Pancreas (tissue), 10 donors: ENCODE measurements at places on chromosomes 3 and 15. TPM values are rescaled to one million over a fixed set of nuclear protein-coding genes. Genes with fewer than 3 reads are reported as not detected.

The C3orf62 gene
- 7.2 TPM for polyA plus RNA-seq

The PPIB gene
- 432 TPM for polyA plus RNA-seq

The TMEM212 gene
- not detected for polyA plus RNA-seq

The RARB gene
- polyA plus RNA-seq, result 0.85 TPM

The SCAMP2 gene
- polyA plus RNA-seq, result 21.4 TPM

The COMMD2 gene
- 4.4 TPM for polyA plus RNA-seq

The WNT5A gene
- polyA plus RNA-seq, result 1.3 TPM

The CRYGS gene
- polyA plus RNA-seq, result 11.0 TPM

The GABRB3 gene
- 1.3 TPM for polyA plus RNA-seq

The ACOX2 gene
- 7.9 TPM for polyA plus RNA-seq

The HOMER2 gene
- polyA plus RNA-seq, result 76.8 TPM

- no peak for DNase-seq
Measured at GRCh38 chr3:100368441-100368840, 32.4 kb downstream of the TOMM70 start.

DNA sequence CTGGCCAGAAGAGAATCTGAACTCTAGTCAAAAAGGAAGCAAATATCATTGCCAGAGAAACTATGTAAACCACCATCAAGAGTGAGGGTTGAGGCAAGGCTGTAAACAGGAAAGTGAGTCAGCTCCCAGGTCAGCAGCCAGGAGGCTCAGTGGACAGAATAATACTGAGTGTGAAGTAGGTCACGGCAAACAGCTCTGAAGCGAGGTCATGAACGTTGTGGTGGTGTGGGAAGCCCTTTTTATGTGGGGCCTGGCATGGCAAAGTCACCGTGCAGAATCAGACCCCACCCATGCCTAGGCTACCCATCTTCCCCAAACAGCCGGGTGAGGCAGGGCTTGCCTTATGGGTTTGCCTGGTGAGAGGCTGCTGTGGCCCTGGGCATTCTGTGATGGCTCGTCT is 43.9 kb downstream of the THBS1 start:
- peak; percentile 33 for DNase-seq

DNA sequence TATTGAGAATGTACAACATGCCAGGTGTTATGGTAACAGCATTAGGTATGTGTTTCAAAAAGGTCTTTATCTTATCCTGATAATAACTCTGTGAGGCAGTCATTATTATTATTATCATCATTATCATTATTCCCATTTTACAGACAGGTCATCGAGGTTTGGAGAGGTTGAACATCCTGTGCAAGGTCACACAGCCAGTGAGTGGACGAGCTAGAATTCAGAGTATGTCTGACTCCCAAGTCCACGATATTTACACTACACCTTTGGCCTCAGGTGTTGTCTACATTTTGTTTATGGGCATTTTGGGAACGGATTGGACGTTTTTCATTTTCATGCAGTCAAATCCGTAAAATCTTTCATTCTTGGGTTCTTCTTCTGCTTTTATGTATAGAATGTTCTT is 24.0 kb downstream of the GLDN start:
- DNase-seq, result no peak

- DNase-seq, result no peak
Measured at GRCh38 chr3:35438101-35438500, 201.2 kb upstream of the ARPP21 start.

DNA sequence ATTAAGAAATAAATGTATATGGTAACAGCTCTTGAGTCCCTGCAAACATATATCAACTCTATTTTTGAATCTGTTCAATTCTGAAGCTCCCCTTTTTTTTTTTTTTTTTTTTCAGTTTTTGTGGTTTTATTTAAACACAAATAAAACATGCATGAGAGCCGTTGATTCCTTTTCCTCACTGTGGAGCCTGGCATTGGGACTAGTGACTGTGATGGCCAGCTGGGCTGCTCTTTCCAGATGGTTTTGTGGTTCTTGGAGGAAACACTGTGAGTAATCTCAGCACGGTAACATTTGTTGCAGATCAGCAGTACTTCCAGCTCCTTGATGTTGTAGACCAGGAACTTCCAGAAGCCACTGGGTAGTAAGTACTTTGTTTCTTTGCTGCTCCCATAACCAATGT is 15.9 kb downstream of the EMC7 start:
- no peak for DNase-seq

GRCh38 chr3:34924961-34925360 is 714.4 kb upstream of the ARPP21 start:
- DNase-seq, result no peak

GRCh38 chr3:16601537-16602005 is 3.7 kb downstream of the DAZL start:
- no peak for DNase-seq

DNA sequence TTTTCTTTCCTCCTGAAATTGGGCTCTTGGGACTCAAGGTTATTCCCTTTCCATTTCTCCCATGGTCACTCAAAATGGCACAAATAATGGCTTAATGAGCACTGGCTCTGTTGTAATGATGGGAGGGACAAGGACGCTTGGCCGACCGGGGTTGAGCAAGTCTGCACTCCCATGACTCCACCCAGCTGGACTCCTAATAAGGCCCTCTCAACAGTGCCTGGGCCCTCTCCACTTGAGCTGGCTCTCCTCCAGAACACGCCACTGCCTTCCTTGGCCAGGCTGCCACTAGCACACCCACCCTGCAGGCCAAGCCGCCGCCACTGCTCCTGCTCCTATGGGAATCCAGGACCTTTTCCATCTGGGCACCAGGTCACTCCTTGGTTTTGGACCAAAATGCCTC is 42.3 kb downstream of the ADCY5 start:
- peak; percentile 54 for DNase-seq

DNA sequence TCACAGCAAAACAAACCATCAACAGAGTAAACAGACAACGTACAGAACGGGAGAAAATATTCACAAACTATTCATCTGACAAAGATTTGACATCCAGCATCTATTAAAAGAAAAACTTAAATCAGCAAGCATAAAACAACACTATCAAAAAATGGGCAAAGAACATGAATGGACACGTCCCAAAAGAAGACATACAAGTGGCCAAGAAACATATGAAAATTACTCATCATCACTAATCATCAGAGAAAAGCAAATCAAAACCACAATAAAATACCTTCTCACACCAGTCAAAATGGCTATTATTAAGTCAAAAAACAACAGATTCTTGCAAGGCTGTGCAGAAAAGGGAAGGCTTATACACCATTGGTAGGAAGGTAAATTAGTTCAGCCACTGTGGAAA is 13.7 kb upstream of the SERPINI2 start:
- DNase-seq, result no peak

DNA sequence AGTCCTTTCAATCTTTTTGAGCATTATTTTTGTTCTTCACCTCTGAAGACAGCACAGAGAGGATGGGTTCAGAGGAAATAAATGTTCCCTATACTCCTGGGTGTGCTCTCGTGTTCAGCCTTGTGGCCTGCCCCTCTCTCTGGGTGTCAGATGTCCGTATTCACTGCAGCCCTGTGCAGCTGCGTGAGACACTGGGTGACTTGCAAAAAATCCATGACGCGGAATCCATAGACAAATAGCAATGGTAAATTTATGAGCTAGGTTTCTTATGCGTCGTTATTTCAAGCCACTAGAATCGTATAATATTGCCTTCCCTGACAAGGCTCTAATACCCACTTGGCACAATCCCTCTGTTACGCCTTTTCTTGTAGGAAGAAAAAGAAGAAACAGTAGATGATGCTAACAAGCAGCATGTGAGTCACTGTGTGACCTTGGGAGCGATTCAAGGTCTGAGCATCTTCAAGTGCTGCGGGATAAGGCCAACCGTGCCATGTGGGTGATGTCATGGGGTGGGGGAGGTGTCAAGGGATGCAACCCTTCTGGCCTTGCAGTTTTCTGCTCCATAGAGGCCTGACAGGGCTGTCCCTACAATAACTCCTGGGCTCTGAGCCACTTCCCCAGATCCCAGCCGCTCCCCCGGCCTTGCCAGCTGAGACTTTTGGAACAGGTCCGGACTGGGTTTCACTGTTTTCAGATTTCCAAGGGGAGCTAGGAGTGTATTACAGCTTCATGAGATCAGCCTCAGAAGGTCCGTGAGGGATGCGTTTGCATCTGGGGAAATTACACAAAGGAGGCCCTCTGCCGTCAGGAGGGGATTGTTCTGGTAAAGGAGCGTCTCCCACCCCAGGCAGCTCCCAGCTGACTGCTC is 47.6 kb upstream of the POMGNT2 start:
- DNase-seq, result no peak

- no peak for DNase-seq
Measured at GRCh38 chr15:58095415-58095814, 29.9 kb upstream of the ALDH1A2 start.

DNA sequence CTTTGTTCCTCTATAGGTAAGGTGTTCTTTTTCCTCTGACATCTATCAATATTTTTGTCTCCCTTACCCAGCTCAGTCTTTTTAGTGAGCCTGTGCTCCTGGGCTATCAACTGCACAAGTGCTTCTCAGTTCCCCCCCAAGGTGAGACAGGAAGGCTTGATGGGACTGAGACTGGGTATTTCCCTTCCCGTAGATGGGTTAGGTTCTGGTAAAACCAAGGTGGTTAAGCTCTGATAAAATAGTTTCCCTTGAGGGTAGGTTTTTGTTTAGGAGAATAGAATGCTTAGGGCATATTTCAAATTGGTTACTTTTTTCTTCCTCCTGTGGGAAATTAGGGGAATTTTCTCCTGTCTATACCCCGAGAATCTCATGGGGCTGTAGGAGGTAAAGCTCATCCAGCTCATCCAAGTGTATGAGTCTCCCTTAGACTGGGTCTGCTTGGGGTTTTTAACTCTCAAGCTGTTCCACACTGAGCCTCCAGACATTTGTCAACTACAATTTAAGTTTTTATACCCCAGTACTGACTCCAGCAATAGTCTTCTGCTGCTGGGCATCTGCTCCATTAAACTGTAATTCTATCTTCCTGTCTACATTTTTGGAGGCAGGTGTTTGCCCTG is 44.9 kb downstream of the OXSR1 start:
- no peak for DNase-seq

GRCh38 chr3:112689385-112689784 is 48.4 kb upstream of the CCDC80 start:
- DNase-seq, result no peak

- no peak for DNase-seq
Measured at GRCh38 chr3:66136597-66136996, 84.2 kb upstream of the SLC25A26 start.

DNA sequence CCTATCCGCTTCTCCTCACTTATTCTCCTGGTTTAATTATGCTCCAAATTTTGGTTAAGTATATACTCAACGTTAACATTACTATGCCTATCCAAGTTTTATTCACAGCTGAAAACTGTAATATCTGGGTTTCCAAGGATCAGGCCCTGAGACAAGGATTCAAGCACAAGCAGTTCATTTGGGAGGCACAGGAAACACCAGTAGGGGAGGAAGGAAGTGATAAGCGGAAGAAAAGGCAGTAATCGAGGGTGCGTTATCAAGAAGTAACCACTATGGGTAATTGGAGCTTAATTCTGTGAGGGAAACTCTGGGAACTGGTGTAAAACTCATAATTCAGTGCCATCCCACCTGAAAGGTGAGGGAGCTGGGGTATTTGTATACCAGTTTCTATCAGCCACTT is 120.3 kb downstream of the KCNAB1 start:
- no peak for DNase-seq

DNA sequence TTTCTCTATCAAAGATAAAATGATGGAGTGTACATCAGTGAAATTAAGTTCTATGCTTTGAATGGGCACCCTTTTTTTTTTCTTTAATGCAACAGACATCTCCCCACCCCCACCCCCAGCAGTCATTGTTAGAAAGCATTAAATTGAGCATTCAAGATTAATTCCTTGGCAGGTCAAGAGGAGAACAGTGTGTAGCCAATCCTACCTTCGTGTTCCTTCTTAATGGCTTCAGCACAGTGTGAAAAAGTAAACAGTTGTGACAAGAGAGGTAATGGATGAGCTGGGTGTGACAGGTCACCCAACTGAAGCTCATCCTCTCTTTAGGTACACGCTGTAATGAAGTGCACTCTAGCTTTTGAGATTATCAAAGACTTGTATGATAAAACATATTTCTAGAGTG is 198.5 kb upstream of the RARB start:
- no peak for DNase-seq

DNA sequence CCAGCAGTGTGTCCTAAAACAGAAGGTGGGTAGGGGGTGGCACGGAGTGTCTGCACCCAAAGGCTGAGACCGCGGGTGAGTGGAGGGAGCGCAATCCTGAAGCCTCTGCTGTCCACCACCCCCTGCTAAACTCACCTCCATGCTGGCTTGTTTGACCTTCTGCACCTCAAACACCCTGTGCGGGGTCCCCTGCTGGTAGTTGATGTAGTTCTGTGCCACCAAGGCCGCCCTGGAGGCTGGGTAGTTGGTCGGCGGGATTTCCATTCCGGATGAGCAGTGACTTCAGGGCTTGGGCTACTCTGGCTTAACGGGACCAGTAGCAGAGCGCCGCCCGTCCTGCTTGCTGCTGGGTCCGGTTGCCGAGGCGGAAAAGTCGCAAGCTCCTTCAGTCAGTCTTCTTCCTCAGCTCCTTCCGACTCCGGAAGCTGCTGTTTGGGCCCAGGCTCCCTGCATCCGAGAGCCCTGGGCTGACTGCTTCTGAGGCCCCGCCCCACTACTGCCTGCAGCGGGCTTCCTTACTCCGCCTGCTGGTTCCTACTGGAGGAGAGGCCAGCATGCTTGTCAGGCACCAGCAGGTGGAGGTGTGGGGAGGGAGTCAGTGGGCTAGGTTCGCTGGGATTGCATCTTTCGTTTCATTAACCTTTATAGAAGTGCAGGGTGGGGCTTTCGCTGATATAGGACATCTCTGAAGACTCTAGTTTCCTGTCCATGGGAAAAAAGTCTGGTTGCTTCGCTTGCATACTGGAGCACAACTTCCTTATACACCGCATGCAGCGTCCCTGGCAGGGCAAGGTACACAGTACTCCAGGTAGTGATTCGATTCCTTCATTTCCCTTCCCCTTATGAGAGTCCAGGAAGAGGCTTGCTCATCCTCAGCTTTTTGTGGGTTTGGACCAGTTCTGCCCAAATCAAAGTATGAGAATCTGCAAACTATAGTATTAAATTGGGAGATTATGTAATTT is at the start of gene LXN:
TSS of gene LXN (minus strand) at position 434 of the 962 bp plus-strand sequence. CDS start at position 264, 170 bp downstream.
- peak; percentile 89 for DNase-seq

DNA sequence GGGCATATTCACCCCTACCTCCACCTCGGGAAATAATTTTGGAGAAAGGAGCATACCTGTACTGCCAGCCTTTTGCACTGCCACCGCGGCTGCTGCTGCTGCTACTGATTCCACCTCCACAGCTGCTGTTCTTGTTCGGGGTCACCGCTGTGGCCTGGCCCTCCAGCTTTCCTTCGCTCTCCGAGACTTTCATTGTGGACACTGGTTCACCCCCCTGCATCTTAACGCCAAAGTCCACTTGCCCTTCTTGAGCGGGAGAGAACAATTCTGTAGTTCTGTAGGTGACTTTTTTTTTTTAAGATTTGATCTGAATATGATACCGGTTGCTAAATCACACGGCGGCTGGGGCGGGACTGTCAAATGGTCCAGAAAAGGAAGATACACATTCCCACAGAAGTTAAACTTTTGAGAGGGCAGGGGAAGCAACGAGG is 701 bp downstream of the OSBPL11 start:
- DNase-seq, result peak; percentile 36
